ENCODE measurements at places on chromosomes 16 and 17.

GRCh38 chr17:39666231-39666600 is 1.1 kb downstream of the TCAP start:
- DNase-seq, result no peak

GRCh38 chr16:19804538-19805323 is 79.9 kb downstream of the GPRC5B start:
- DNase-seq, result peak; percentile 15

DNA sequence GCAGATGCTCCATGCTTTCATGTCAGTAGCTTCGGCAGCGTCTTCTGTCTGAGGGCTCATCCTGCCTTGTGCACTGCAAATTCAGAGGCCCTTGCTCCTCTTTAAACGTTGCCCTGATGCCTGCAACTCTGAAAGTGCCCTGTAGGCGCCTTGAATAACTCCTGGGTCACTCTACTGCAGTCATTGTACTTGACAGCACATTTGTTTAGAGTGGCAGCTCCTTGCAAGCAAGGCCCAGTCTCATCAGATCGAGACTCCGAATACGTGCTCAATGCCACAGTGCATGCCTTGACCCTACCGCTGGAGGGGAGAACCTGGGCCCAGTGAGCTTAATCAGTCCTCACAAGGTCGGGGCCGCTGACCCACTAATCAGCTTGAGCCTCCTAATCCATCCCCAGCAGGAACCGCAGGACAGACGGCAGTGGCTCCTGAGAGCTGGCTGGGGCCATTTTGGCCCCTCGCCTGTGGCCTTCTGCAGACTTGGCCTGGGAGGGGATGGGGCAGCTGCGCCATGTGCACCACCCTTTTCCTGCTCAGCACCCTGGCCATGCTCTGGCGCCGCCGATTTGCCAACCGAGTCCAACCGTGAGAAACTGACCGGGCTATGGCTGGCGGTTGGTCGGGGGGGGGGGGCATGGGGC is at the start of gene PRCD:
TSS of gene PRCD (plus strand) at position 414 of the 641 bp plus-strand sequence. CDS start at position 512, 98 bp downstream.
- DNase-seq, result no peak

DNA sequence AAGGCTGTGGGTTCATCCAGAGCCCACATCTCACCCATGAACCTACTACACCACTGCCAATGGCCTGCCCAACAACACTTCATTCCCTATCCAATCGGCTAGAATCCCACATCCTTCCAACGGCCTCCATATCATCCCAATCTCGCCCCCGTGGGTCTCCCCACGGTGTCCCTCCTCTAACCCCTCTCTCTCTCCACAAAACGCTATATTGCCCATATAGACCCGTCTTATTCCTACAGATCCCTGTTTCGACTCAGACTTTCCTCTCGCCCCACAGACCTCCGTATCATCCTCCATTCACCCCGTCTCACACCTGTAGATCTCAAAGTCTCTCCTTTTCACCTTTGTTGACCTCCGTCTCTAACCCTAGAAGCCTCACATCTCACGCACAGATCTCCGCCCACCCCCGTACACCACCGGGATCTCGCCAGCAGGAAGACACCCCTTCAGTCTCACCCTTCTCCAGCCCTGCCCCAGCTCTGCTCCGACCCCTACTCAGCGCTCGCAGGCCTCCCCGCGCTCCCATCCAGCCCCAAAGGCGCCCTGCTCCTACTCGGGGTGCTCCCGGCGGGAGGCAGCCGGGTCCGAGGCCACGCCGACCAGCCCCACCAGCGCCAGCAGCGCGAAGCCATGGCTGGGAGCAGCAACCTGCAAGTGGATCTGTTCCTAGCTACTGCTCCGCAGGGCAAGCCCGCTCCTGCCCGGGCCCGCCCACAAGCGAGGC is at the start of gene FDXR:
TSS of gene FDXR (minus strand) at position 682 of the 724 bp plus-strand sequence. CDS start at position 632, 50 bp downstream.
- DNase-seq, result no peak

- no peak for DNase-seq
Observed at GRCh38 chr16:63890081-63890480, 1231.8 kb downstream of the CDH11 start.

DNA sequence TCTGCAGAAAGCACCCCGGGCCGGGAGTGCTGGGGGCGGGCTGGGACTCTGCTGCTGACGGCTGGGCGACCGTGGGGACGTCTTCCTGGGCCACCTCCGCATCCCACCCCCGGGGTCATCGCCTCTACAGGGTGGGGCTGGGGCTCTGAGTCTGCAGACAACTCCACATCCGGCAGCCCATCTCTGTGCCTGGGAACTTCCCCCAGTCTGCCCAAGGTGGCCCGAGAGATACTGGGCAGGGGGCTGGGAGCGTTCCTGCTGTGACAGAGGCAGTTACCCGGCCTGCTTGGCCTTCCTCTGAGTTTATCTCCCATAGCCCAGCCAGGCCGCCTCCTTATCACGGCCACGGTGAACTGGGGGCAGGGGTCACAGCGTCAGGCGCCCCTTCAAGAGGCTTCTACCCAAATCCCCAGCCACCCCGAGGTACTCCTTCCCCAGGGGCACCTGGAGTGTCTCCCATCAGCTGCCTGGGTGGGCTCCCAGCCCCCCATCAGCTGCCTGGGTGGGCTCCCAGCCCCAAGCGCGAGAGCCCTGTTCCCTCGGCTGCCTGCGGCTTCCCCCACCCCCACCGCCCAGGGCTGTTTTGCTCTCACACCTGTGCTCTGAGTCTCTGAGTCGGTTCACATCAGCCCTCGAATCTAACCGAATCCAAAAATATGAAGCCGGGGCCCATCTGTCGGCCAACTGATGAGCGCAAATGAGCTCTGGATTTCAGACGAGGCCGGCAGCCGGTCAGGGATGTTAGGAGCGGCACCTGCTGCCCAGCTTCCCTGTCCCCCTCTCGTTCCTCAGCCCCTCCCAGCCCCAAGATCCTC is 15.6 kb upstream of the CBFA2T3 start:
- no peak for DNase-seq

GRCh38 chr17:82118815-82119380 is 20.9 kb upstream of the FASN start:
- no peak for DNase-seq

- DNase-seq, result no peak
Observed at GRCh38 chr17:45833920-45834319, 10.8 kb upstream of the SPPL2C start.

DNA sequence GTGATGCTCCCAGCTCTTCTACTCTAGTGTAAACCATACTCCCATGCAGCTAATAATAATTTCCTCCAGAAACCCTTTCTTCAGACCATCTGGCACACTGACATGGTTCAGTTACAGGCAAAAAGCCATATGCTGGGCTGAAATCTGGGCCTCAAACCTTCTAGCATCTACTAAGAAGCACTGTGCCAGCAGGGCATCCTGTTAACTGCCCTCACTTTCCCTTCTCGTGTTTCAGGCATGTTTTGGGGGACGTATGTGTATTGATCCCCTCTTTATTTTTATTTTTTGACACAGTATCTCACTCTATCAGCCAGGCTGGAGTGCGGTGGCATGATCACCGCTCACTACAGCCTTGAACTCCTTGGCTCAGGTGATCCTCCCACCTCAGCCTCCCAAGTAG is 33.3 kb downstream of the STAT5A start:
- DNase-seq, result no peak

- no peak for DNase-seq
Observed at GRCh38 chr17:10881959-10882358, 44.1 kb upstream of the PIRT start.

GRCh38 chr17:9571201-9571600 is 4.4 kb downstream of the STX8 start:
- no peak for DNase-seq

DNA sequence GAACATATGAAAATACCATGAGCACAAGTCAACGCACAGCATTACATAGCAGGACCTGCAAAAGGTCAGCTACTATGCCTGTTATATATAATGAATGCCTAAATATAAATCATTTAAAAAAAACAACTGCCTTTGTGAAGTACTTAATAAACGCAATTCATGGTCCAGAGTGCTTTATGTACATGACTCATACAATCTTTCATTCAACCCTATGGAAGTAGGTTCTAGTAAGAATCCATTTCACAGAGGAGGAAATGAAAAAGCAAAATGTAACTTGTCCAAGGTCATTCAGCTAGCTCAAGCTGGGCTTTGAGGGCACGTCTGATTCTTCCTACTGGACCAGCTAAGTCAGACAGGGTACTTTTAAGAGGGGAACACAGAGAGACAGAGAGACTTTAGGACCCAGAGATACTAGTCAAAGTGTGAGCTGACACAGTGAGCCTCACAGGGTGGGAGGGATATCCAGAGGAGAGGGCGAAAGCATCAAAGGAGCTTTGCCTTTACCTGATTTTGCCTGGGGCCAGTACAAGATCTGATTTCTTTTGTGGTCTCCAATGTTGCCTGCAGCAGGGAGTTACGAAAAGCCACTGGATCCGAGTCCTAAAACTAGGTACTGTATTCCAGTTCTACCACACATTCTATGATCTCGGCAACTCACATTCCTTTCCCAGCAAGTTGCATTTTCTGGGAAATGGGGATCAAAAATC is 83.4 kb upstream of the ZFHX3 start:
- no peak for DNase-seq

DNA sequence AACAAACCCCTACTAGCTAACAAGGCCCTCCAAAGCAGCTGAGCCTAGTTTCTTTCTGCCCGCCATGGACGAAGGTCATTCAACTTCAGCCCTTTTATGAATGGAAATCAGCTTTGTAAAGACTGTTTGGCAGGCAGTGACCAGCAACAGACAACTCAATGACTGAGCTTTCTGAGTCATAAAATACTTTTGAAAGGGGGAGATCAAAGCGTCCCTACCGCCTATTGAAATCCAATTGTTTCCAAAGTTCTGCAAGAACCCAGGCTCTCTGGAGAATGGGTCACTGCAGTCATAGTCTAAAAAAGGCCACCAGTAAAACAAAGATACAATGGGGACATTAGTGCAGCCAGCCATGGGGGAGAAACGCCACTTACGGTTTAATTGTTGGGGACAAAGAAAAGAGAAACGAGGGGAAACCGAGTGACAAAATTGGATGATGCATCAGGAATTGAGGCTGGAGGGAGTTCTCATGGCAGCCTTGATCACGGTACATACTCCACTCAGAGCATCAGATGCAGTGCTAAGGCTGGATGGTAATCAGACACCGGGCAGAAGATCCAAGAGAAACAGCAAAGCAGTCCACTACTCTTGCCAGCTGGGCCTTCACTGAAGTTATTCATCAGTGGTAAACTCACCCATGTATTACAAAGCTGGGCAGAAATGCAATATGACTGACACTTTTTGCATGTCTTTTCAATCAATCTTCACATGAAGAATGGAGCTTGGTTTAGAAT is 9.8 kb downstream of the ADAMTS18 start:
- DNase-seq, result no peak

DNA sequence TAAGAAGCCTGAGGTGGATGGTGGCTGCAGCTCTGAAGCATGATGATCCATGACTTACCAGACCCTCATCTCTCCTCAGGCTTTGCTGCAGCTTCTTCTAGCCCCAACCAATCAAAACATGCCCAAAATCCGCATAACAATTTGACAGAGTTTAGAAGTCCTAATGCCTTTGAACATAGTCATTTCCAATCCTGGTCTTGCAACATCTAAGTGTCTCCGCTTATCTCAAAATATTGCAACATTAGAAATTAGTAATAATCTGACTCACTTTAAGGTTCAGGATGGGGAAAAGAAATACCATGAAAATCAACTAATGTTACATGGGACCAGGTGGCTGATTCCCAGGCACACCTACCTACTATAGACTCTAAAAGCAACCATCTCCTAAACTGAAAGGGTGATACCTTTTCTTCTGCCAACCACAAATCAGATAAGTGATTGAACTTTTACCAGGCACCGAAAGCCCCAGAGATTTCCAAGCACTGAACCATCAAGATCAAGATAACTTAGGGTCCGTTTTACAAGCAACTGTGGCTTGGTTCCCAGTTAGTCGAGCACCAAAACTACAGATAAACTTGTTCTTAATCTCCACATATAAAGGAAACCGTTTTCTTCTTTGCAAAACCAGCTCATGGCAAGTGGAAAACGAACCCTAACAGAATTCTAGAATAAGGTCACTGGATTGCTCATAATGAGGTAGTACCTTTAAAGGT is 14.0 kb downstream of the ERN1 start:
- no peak for DNase-seq

- DNase-seq, result no peak
Observed at GRCh38 chr16:51867386-51868065, 679.4 kb downstream of the TOX3 start.

DNA sequence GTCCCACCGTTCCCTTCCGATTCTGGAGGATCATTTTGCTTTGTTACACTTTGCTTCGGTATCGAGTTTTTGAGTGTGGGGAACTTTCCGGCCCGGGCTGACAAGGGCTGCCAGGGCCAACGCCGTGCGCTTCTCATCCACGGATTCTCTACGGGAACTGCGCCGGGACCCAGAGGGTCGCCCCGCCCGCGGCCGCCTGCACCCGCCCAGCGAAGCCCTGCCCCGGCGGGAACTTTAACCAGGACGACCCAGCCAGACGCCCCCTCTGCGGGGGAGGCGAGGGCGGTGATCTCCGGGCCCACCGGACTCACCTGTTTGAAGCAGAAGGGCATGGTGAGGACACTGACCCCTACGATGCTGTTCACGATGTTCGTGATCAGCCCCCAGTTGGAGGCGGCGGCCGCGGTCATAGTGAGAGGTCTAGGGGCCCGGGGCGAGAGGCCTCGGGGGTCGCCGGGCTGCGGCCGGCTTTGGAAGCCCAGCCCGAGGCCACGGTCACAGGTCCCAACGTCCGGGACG is 536 bp downstream of the SLC38A10 start:
- peak; percentile 12 for DNase-seq

DNA sequence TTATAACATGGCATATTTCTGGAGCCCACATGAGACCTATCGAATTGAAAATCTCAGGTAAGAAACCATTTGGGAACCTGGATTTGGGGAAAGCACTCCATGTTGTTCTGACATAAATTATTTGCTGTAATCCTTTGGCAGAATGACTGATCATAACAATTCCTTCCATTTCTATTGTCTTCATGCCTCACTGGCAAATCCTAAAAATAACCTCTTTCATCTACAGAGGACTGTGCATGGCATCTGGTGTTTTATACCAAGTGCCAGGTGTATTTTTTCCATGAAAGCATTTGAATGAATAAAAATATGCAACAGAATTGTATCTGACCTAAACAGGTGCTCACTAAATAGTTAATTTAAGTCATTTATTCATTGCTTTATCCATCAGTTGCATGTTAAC is 33.7 kb upstream of the COQ7 start:
- no peak for DNase-seq

- no peak for DNase-seq
Observed at GRCh38 chr17:75048249-75048878, 1.3 kb downstream of the KCTD2 start.
